ENCODE measurements at places on chromosomes 13 and 19.

- no peak for DNase-seq
Observed at GRCh38 chr19:29590278-29590677, 15.8 kb upstream of the POP4 start.

DNA sequence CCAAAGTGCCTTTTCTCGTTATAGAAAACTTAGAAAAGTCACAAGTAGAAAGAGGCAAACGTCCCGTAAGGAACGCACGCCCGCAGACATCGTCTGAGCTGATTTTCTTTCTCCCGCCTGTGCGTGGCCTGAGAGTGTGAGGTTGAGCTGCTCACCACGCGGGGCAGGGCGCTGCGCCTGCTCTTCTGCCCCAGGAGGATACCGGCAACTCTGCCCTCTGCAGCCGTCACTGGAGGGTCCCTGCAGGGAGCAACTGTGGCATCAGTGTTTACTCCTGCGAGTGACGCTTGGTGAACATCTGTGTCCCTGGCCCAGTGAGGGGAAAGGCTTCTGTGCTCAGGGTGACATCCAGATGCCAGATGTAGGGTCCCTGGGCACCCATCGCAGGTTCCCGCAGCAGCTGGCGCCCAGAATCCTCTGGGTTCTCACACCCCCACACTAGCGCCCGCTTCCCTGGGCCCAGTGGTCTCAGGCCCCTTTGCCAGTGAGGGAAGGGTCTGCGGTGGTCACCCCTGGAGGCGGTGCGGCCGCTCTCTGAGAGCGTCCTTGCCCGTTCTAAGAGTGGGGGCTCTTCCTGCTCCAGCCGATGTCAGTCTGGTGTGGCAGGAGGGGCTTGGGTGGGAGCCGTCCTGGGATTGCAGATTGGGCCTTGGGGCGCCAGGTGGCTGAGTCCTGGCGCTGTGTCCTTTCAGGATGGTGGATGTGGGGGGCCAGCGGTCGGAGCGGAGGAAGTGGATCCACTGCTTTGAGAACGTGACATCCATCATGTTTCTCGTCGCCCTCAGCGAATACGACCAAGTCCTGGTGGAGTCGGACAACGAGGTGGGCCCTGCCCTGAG lies 17.4 kb upstream of the GNA15 start:
- no peak for DNase-seq

- no peak for DNase-seq
Observed at GRCh38 chr19:5290336-5291262, 50.0 kb downstream of the PTPRS start.

DNA sequence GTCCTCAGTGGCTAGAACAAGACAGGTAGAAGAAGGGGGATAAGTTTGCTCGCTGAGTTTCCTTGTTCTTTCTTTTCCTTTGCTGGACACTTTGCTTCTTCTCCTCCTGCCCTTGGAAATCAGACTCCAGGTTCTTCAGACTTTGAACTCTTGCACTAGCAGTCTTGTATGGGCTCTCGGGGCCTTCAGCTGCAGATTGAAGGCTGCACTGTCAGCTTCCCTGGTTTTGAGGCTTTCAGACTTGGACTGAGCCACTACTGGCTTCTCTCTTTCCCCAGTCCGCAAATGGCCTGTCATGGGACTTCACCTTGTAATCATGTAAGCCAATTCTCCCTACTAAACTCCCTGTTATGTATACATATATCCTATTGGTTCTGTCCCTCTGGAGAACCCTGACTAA lies 379.8 kb downstream of the NDFIP2 start:
- no peak for DNase-seq

GRCh38 chr13:99797691-99798090 lies 173.9 kb downstream of the ZIC5 start:
- DNase-seq = no peak

DNA sequence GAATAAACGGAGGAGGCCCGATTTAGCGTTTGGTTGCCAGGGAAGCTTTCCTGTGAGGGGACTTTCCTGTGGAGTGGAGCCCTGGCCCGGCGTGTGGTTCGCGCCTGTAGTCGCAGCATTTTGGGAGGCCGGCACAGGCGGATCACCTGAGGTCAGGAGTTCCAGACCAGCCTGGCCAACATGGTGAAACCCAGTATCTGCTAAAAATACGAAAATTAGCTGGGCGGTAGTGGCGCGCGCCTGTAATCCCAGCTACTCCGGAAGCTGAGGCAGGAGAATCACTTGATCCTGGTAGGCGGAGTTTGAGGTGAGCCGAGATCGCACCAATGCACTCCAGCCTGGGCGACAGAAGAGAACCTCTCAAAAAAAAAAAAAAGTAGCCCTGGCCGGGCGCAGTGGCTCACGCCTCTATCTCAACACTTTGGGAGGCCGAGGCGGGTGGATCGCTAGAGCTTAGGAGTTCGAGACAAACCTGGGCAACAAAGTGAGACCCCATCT lies 6.9 kb downstream of the KANK3 start:
- no peak for DNase-seq

DNA sequence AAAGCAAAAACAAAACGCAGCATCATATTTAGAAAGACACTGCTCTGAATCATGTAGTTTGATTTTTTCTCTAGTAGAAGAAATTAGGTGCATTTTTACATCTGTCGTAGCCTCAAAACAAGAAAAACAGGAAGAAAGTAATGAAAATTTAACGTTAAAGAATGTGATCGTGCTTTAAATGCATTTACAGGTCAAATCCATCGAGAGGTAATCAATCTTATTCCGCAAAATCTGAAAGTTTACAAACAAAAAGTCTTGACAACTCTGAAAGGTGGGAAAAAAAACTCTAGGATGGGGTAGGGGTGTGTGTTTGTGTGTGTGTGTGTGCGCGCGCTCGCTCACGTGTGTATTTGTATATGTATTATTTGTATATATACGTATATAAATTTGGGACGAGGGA lies 10.2 kb downstream of the POU4F1 start:
- no peak for DNase-seq

DNA sequence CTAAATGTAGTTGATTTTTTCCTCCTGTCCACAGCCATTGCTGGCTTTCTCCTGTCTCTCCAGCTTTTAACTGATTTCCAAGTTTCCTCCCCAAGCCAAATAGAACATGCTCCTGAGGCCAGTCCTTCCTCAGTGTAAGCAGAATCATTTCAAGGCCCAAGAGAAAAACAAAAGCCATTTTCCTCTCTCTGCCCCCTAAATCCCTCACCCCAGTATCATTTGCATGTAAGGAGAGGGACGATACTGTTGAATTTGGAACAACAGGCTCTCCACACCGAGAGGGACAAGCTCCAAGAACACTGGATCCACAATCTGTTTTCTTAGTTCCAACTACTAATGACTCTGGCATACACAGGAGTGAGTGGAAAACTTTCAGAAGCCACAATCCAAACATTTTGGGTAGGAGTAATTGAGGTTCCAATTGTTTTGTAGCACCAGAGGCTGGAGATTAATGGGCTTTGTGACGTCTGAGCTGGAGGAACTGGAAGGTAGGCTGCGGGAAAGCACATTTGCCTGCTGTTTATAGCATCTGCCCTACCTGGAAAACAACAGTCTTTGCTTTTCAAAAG lies 156.8 kb downstream of the FLT1 start:
- DNase-seq = no peak

DNA sequence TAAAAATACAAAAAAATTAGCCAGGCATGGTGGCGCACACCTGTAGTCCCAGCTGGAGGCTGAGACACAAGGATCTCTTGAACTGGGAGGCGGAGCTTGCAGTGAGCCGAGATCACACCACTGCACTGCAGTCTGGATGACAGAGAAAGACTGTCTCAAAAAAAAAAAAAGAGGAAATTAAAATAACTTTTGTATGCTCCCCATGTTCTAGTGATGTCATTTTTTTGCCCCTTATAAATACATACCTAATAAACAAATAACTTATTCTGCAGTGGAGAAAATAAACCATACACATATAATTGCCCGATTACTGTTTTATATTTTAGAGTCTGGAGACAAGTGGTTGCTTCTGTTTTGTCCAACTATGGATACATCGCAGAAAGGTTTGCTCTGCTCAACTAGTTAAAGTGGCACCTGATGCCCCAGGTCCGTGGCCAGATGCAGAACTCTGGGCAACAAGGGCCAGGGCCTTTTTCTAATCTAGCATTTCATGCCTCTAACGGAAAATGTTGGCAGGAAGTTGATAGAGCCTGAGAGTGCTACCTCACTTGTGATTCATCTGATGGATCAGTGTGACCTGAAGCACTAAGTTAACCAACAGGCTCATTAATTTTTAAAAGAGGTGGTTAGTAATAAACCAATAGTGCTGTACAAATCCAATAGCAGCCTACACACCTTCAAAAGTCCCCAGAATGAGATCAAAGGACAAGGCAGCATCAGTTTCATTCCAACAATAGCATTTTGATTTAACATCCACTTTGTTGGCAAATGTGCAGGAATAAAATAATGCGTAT lies 18.8 kb downstream of the UBE2L5 start:
- DNase-seq = no peak

- DNase-seq = no peak
Observed at GRCh38 chr13:65095161-65096082, 2134.7 kb downstream of the PCDH9 start.

- no peak for DNase-seq
Observed at GRCh38 chr13:114071410-114071809, 61.0 kb downstream of the RASA3 start.

GRCh38 chr19:49141352-49141751 lies 13.8 kb downstream of the HRC start:
- no peak for DNase-seq

DNA sequence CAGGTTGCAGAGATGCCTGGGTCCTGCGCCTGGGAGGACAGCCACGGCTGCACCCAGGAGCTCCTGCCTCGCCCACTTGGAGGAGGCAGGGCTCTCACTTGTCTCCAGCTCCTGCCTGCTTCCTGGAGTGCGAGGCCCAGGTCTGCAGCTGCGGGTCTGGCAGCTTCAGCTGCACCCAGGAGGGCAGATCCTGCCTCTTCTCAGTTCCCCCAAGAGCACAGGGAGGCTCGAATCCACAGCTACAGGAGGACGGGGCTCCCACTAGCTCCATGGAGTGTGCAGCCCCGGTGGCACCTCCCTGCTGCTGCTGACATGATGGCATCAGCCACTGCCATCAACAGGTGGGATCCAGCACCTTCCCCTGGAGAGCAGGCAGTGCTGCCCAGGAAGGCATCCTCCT lies 4.5 kb downstream of the ZNF554 start:
- DNase-seq = no peak

DNA sequence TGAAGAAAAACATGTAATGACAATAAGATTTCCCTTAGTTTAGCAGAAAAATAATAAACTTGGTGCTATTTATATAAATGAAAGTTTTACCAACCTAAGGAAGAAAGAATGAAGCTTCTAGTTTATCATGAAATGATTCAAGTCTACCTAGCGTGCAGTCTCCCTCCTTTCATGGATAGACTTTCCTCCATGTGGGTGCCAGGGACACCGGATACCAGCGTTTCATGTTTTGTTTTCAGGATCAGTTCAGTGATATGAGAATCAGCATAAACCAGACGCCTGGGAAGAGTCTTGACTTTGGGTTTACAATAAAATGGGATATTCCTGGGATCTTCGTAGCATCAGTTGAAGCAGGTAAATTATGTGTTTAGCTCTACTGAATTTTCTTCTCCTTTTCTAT lies 196.7 kb downstream of the LMO7 start:
- no peak for DNase-seq

DNA sequence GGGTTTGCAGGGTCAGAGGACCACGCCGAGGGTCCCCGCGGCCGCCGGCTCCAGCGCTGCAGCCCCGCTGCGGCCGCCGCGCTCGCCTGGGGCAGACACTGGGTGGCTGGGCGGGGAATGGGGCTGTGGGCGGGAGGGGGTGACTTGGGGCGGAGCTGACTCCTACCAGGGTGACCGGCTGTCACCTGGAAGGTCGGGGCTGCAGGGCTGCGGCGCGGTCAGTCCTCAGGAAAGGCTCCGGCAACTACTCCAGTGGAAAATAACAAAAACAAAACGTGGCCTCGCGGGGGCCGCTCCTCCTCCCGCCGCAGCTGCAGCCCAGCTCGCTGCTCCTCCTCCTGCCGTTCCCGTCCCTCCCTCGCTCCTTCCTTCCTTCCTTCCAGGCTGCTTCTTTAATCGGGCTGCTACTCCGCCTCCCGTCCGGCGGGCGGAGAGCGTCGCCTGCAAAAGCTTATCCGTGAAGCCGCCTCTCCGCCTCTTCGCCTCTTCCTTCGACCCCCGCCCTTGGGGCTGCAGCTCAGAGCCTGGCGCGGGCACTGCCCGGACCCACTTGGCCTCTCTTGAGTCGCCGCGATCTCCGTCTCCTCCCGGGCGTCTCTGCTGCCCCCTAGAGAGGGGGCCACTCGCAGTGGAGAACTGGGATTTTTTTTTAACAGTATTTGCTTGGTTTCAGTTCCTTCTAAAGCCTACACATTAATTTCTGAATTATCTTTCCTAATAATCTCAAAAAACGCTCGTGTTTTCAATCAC lies at the start of gene TBC1D4:
TSS of gene TBC1D4 (minus strand) at position 100 of the 750 bp plus-strand sequence. CDS start 402 bp downstream, outside the sequence.
- DNase-seq = no peak
